ENCODE measurements at places on chromosomes 6 and 20.

DNA sequence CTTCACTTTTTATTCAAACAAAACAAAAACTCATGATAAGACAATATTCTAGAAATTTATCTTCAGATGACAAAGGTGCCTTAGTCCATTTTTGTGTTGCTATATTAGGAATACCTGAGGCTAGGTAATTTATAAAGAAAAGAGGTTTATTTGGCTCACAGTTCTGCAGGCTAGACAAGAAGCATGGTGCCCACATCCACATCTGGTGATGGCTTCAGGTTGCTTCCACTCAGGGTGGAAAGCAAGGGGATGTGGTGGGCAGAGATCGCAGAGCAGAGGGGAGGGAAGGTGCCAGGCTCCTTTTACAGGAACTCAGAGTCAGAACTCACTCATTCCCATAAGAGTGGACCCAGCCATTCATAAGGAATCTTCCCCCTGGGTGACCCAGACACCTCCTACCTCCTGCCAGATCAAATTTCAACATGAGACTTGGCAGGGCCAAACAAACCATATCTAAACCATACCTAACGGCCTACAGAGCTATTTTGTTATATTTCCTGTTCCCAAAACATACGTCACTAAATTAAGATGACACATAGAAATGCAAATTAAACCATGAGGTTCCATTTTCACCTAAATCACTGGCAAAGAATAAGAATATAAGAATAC, 26.4 kb downstream of the ABHD12 start:
- H3K36me3 ChIP-seq = no peaks in the 10 kb centered on the region
- peaks cover 19% of the 10 kb centered on the region for H3K4me1 ChIP-seq
- no peaks in the 10 kb centered on the region for H3K27me3 ChIP-seq
- no peak overlapping the region for H3K4me3 ChIP-seq
- DNase-seq = no peak

- H3K4me1 ChIP-seq = no peaks in the 10 kb centered on the region
- no peaks in the 10 kb centered on the region for H3K27me3 ChIP-seq
- no peak for DNase-seq
- no peaks in the 10 kb centered on the region for H3K36me3 ChIP-seq
Observed at GRCh38 chr6:150069706-150070105, 785 bp upstream of the ULBP3 start.

- no peaks in the 10 kb centered on the region for H3K27me3 ChIP-seq
- no peak overlapping the region for H3K27ac ChIP-seq
- H3K4me3 ChIP-seq = no peak overlapping the region
- no peak for DNase-seq
- H3K4me1 ChIP-seq = no peaks in the 10 kb centered on the region
Observed at GRCh38 chr6:78611886-78612480, 255.4 kb upstream of the IRAK1BP1 start.

DNA sequence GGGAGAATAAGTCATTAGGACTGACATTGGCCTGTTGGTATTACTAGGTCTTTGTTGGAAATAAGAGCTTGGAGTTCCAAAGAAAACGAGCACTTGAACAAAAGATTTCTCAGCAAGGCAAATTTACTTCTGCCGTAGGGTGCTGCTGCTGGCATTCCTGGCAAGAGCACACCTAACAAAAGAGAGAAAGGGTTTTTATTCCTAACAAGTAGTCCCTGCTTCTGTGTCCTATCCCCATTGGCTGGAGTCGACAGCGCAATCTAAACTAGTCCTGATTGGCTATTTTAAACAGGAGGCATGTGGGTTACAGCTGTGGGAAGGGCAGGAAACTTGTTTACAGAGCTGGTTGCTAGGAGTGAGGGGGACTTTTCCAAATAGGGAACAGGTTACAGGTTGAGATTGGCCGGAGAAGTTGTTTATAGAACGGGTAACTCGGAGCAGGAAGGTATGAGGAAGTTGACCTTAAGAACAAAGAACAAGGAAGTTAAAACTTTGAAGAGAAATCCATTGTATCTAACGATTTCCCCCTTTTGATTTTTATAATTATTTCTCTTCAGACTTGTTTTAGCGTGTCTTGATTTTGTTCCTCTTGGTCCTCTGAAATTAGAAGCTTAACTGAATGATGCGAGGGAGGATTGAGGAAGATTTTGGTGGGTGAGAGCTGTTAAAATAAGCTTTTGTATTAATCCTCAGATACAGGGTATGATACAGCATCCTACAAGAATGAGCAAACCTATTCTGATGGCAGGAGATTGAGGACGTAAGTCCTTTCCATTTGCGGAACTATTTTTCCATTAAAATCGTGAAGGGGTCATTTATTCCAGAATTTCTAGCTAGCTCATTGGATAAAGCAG, 3.4 kb upstream of the ZNFX1 start:
- H3K27ac ChIP-seq = peak overlapping the region; percentile 97
- no peak overlapping the region for H3K4me3 ChIP-seq
- peaks cover 70% of the 10 kb centered on the region for H3K36me3 ChIP-seq
- H3K27me3 ChIP-seq = no peaks in the 10 kb centered on the region

- no peak overlapping the region for H3K4me3 ChIP-seq
- DNase-seq = no peak
- no peaks in the 10 kb centered on the region for H3K27me3 ChIP-seq
- H3K36me3 ChIP-seq = no peaks in the 10 kb centered on the region
- no peak overlapping the region for H3K27ac ChIP-seq
Observed at GRCh38 chr6:6588924-6589709, 597 bp downstream of the LY86 start.

GRCh38 chr6:82555801-82556200, 192.2 kb downstream of the TPBG start:
- H3K4me1 ChIP-seq = no peaks in the 10 kb centered on the region
- DNase-seq = no peak
- H3K36me3 ChIP-seq = no peaks in the 10 kb centered on the region
- no peaks in the 10 kb centered on the region for H3K27me3 ChIP-seq
- H3K27ac ChIP-seq = no peak overlapping the region
- H3K4me3 ChIP-seq = no peak overlapping the region

GRCh38 chr6:168951217-168951616, 302.4 kb downstream of the THBS2 start:
- H3K4me3 ChIP-seq = no peak overlapping the region
- no peaks in the 10 kb centered on the region for H3K4me1 ChIP-seq
- H3K36me3 ChIP-seq = no peaks in the 10 kb centered on the region
- H3K27ac ChIP-seq = no peak overlapping the region
- DNase-seq = no peak

GRCh38 chr6:31352683-31353383, 4.1 kb downstream of the HLA-B start:
- DNase-seq = no peak
- H3K27ac ChIP-seq = no peak overlapping the region
- no peaks in the 10 kb centered on the region for H3K36me3 ChIP-seq

DNA sequence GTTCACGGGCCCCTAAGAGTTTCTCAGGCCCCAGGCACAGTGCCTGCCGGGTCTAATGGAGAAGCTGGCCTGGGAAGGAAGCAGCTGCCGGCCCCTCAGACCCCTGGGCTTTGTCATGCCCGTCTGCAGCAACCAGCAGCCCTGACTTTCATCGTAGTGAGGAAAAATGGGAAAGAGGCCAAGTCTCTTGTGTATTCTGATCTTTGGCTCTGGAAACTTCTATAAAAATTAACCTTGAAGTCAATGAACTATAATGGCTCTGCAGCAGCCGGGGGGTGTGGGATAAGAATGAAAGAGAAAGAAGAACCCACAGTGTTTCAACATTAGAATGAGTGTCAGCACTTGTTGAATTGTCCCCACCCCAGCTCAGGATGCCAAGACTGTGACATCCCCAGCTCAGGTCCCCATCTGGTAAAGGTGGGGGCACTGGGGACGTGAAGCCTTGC, 12.9 kb downstream of the TGM2 start:
- DNase-seq = no peak
- H3K27ac ChIP-seq = no peak overlapping the region
- no peak overlapping the region for H3K4me3 ChIP-seq
- H3K4me1 ChIP-seq = peaks cover 7% of the 10 kb centered on the region
- no peaks in the 10 kb centered on the region for H3K27me3 ChIP-seq

DNA sequence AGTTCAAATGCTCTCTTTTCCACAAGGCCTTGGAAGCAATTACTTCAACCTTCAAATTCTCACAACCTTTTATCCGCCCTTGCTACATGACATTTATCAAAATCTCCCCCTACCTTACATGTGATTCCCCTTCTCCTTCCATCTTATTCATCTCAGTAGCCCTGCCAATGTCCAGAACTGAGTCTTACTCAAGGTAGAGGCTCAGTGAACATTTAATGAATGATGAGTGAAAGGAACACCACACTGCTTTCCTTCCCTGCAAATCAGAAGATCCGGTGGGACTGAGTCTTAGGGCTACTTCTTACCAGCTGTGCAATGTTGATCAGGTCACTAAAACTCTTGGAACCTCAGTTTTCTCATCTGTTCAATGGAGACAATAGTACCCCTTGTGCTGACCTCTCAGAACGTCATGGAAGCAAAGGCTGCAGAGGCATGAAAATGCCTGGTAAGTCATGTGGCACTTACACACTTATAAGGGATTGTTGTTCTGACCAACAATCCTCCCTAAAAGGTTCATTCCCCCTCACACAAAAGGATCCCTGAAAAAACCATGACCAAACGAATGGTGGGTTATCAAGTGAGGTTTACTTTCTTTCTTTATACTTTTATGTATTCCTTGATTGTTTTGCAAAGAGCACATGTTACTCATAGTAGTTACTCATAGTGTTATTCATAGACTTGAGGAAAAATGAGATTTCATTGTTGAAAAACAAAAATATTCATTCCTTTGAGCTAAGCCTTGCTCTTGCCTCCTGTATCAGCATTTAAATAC, 6.5 kb downstream of the MDGA1 start:
- peaks cover 8% of the 10 kb centered on the region for H3K27me3 ChIP-seq
- no peak overlapping the region for H3K27ac ChIP-seq
- no peak for DNase-seq
- H3K4me3 ChIP-seq = no peak overlapping the region

DNA sequence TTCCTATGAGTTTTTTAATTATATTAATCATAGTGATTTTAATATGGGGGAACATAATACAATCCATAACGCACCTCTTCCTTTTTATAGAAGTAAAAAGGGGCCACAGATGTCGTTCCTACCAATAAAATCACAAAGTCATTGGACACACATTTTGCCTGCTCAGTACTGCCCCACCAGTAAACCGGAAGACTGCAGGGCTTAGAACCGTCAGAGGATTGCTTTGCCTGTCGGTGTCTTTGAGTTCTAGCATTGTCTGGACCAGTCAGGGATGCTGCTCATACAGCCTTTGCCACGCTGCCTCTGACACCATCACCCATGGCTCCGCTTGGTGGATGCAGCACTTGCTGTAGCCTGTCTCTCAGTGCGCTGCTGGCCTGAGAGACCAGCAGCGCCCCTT, 853.6 kb downstream of the C6orf118 start:
- H3K4me1 ChIP-seq = no peaks in the 10 kb centered on the region
- no peak for DNase-seq
- no peaks in the 10 kb centered on the region for H3K27me3 ChIP-seq
- H3K36me3 ChIP-seq = no peaks in the 10 kb centered on the region
- H3K4me3 ChIP-seq = no peak overlapping the region
- no peak overlapping the region for H3K27ac ChIP-seq

GRCh38 chr20:39676857-39677391, 714.8 kb downstream of the DHX35 start:
- no peak for DNase-seq
- no peak overlapping the region for H3K27ac ChIP-seq
- no peaks in the 10 kb centered on the region for H3K27me3 ChIP-seq
- H3K36me3 ChIP-seq = no peaks in the 10 kb centered on the region
- no peaks in the 10 kb centered on the region for H3K4me1 ChIP-seq
- no peak overlapping the region for H3K4me3 ChIP-seq
